Heart left ventricle (tissue), 16 donors: ENCODE measurements at places on chromosomes 2 and 18. TPM values are rescaled to one million over a fixed set of nuclear protein-coding genes. Genes with fewer than 3 reads are reported as not detected.

DNA sequence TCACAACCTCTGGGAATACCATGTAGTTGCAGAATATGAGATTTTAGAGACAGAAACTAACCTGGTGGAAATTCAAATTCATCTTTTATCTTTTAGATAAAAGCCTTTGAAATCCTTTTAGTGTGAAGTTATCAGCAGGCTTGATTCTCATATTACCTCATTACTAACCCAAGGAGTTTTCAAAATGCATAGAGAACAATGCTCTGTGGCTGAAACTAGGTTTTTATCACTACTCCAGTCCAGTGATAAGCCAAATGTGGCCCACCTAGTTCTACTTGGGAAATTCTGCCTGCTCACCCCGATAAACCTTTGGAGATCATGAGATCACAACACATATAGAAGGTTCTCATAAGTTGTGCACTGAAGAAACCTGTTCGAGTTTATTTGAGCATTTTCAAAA, 121.7 kb downstream of the MMADHC start:
- no peak for DNase-seq

- DNase-seq = no peak
These were observed 68.9 kb upstream of the ZSWIM2 start for GRCh38 chr2:186917866-186918265.

Gene BOK
- 1.4 TPM for polyA plus RNA-seq

Gene PGAP1
- 1.2 TPM for polyA plus RNA-seq

DNA sequence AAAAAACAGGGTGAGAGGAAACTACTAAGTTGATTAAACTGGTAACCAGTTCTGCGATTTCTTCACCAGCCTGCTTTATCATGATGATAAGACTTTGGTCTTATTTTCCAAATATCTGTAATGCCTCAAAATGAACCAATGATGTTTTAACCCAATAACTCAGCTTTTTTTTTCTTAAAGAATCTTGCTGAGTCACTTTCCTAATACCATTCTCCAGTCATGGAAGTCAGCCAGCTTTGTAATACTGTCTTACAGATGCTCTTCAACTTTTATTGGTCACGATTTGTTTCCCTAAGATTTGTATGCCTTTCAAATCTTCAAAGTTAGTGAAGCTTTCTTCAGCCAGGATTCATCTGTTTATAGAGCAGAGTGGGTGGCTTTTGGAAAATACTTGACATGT, 47.7 kb upstream of the SMIM21 start:
- no peak for DNase-seq

- DNase-seq = no peak
These were observed 5.2 kb upstream of the SKA1 start for GRCh38 chr18:50369672-50370071.

DNA sequence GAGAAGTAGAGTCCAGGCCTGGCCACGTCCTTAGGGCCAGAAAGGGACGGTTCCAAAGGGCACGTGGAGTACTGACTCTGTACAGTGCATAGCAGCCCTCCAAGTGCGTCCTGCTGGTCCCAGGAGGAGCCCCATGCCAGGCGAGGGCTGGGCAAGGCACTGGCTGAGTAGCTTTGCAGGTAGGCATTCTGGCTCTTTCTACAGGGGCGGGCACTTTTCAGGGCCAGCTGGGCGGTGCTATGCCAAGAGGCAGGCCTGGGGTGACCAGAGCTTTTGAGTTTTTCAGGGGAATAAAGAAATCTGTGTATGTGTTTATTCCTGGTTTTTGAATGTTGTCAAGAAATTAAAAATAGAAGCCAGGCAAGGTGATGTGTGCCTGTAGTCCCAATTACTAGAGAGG, 15.4 kb upstream of the GLI2 start:
- DNase-seq = peak; percentile 51

DNA sequence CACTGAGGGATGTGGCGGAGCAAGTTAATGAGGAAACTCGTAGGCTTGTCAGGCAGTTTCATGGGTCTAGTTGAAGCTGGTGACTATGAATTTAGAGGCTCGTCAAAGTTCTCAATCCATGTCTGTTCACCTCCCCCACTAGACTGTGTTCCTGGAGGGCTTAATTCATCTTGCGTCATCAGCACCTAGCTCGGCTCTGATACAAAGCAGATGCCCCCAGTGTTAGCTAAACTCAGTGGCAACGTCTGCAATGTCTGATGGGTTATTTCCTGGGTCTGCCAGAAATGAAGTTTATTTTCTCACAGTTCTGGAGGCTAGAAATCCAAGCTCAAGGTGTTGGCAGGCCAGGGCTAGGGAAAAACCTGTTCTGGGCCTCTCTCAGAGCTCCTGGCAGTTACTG, 140.6 kb downstream of the PID1 start:
- peak; percentile 7 for DNase-seq

DNA sequence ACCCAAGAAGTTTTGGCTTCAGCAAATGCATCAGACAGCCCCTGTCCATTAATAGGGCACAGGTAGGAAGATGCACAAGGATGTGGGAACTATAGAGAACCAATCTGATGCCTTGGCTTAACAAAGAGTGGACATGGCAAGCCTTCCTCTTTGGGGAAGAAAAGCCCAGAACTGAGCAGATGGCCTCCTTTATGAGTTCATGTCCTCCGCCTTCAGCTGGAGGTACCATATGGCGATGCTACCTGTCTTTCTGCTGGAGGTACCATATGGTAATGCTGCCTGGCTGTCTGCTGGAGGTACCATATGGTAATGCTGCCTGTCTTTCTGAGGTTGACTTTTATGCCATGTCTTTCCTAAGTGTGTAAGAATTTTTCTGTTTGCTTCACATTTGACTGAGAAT, 6.0 kb downstream of the RETREG2 start:
- DNase-seq = no peak

DNA sequence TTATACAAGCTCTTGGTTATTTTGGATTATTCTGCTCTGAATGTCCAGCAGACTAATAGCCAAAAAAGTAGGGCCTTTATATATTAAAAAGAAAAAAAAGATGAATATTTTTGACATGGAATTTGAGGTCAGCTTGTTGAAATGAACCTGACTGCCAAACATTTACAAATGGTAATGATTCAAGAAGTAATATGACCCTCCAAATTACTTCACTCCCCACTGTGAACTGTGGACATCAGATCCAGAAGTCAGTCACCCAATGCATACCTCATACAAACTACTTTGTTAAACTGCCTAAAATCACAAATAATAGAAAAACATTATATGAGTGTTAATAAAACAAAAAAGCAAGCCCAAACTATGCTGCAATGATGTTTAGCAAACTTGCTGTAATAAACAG, 10.0 kb downstream of the EPG5 start:
- DNase-seq = no peak

- DNase-seq = no peak
These were observed 37.2 kb downstream of the YES1 start for GRCh38 chr18:774811-775210.

Gene TFPI
- polyA plus RNA-seq = 13.5 TPM

GRCh38 chr2:234415706-234416105, 81.2 kb downstream of the ARL4C start:
- DNase-seq = no peak

Gene LIMS3
- 2.7 TPM for polyA plus RNA-seq

- DNase-seq = no peak
These were observed 1.5 kb downstream of the LBX2 start for GRCh38 chr2:74497777-74498499.

Gene ACTG2
- 4.2 TPM for polyA plus RNA-seq

- DNase-seq = no peak
These were observed 419.3 kb downstream of the ZNF516 start for GRCh38 chr18:76075777-76076176.

DNA sequence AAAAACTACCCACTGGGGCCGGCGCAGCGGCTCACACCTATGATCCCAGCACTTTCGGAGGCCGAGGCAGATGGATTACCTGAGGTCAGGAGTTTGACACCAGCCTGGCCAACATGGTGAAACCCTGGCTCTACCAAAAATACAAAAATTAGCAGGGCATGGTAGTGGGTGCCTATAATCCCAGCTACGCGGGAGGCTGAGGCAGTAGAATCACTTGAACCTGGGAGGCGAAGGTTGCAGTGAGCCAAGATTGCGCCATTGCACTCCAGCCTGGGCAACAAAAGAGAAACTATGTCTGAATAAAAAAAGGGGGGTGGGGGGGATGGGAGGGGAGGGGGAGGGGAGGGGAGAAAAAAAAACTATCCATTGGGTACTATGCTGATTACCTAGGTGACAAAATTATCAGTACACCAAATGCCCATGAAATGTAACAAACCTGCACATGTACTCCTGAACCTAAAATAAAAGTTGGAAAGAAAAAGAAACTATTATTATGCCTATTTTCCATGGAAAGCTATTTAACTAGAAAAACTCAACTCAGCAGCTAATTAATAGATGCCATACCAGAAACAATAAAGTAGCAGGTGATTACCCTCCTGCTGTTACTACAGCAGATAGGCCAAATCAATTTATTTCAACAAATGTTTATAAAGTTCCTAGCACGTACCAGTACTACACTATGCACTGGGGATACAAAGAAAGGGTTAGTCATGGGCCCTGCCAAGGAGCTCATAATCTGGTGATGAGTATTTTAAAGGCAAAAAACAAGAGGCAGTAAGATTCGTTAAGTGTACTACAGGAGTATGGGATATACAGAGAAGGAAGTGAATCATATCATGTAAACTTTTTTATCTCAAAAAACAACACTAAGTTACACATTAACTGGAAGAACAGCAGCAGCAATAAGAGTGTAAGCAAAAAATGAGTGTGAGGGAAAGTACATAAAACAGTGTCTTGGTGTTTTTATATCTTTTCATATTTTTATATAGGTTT, 112.8 kb upstream of the SLC39A10 start:
- no peak for DNase-seq

DNA sequence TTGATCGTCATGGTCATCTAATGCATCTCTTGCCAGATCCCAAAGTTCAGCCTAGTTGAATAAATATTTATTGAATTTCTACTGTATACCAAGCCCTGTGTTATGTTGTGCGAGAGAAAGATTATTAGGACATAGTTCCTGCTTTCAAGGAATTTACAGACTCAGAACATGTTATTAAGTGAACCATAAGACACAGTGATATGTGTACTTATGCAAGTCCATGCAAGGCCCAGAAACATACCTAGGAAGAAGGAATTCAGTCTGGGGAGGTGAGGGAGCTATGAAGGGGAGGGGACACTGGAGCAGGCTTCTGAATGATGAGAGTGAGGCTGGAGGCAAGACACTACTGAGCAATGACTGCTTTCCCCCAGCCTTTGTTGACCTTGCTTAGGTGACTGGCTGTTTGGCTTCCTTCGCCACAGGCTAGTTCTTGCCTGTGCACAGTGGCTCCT, 81.4 kb downstream of the ACAA2 start:
- no peak for DNase-seq

Gene IL1F10
- polyA plus RNA-seq = not detected

DNA sequence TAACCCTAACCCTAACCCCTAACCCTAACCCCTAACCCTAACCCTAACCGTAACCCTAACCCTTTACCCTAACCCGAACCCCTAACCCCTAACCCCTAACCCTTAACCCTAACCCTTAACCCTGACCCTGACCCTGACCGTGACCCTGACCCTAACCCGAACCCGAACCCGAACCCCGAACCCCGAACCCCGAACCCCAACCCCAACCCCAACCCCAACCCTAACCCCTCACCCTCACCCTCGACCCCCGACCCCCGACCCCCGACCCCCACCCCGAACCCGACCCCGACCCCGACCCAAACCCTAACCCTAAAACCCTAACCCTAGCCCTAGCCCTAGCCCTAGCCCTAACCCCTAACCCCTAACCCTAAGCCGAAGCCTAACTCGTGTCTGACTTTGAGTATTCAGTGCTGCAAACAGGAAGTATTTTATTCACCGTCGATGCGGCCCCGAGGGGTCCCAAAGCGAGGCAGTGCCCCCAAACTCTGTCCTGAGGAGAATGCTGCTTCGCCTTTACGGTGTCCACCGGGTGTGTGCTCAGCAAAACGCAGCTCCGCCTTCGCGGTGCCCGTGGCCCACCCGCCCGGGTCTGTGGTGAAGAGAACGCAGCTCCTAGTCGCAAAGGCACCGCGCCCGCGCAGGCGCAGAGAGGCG, 36.0 kb downstream of the FAM110C start:
- DNase-seq = no peak

Gene NYAP2
- not detected for polyA plus RNA-seq

Gene TDRD15
- not detected for polyA plus RNA-seq

GRCh38 chr2:215653344-215654030, 217.6 kb upstream of the FN1 start:
- DNase-seq = no peak

- no peak for DNase-seq
These were observed 38.8 kb downstream of the POLR1A start for GRCh38 chr2:86066915-86067314.

DNA sequence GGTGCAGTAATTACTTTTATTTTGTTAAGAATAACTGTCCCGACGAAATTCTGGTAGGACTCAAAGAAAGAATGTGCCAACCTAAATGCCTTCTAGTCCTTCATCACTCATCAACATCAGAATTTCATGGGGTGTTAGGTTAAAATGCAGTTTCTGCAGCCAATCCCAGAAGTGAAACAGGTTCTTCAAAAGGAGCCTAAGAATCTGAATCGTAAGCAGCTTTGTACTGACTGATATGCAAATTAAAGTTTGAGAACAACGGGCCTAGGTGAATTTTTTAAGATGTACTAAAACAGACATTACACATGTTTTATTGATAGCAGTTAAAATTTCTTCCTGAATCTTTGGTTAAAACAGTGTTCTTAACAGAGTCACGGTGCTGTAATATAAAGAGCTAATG, 140.3 kb upstream of the ZC3H15 start:
- DNase-seq = no peak
